Keratinocyte (primary cell): ENCODE measurements at places on chromosomes 4 and X.

DNA sequence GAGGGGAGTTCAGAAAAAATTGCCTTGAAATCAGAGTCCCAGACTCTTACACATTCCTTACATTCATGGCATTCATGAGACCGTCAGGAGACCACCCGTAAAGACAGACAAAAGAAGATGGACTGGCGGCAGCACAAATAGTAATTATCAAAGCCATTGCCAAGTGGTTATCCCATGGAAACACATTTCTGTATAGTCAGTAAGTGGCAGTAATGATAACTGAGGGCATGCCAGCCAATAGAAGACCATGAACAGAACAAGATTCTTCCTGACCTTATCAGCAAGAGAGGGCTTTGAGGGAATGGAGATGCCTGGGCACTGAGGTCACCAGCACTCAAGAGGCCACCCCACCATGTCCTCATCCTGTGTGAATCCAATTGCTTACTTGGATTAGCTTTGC lies 121.7 kb upstream of the HCCS start:
- no peak for DNase-seq

GRCh38 chr4:82890901-82891706 lies at the start of gene SEC31A:
Gene SEC31A, minus strand, starts transcription at chr4:82891153. Its CDS starts 9,217 bp downstream, at chr4:82881936.
- no peak for DNase-seq

DNA sequence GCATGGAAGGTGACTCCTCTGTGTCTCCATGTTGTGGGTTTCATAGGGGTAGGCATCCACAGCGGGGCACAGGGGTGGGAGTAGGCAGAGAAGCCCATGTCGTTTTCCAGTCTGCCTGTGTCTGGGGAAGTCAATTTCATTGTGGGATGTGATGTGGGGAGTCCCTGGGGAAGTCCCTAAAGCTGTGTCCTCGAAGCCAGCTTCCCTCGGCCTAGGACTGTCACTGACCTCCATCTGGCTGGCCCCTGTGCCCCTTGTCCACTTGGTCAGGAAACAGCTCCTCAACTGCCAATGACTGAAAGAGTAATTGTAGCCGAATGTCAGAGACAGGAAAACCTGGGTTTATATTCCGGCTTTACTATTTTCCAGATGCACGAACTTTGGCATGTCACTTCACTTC lies 109.6 kb downstream of the DRD5 start:
- no peak for DNase-seq

- DNase-seq: no peak
These were observed 75.5 kb downstream of the SHROOM2 start for GRCh38 chrX:9861711-9862110.

DNA sequence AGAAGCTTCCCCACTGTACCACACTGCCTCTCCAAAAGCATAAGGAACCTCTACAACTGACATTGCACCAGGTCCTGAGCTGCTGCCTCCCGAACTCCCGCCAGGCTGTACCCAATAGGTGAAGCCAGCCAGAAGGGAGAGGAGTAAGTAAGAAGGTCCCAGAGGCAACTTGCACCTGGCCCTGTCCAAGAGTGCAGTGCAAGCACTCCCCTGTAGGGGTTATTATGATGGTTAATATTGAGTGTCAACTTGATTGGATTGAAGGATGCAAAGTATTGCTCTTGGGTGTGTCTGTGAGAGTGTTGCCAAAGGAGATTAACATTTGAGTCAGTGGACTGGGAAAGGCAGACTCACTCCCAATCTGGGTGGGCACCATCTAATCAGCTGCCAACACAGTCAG lies 879.3 kb upstream of the SLIT2 start:
- DNase-seq: no peak

- DNase-seq: no peak
These were observed 479.5 kb downstream of the SPRY1 start for GRCh38 chr4:123876143-123876542.

- DNase-seq: no peak
These were observed 1779.0 kb downstream of the PCDH7 start for GRCh38 chr4:32499171-32499570.

DNA sequence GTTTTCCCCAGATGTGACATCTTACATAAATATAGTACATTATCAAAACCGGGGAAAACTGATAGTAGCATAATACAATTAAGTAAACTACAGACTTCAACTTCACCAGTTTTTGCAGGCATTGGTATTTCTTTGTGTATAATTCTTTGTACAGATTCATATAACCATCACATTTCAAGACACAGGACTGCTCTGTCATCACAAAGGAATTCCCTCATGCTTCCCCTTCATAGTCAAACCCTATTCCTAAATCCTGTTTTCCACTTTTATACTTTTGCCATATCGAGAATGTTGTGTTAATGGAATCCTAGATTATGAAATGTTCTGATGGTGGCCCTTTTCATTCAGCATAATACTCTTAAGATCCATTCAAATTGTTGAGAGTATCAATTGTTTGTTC lies 36.0 kb downstream of the STIM2 start:
- no peak for DNase-seq

DNA sequence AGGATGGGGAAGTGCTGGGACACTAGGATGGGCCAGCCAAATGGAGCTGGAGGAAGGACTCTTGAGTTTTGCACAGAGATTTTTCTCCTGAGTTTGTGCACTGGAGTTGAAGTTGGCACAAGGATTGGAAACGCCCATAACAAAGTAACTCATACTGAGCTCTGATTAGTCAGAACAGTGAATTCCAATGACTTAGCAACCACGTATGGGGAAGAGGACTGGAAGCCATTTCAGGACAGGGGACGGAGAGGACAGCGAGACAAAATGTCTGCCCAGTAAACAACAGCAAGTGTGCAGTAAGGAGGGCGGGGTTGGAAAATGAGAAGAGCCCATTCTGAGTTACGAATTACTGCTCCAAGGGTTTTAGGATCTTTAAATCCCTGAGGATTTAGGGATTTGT lies 5.9 kb downstream of the RIPPLY1 start:
- DNase-seq: no peak

- DNase-seq: no peak
These were observed 365.7 kb upstream of the MAD2L1 start for GRCh38 chr4:120432301-120432860.

DNA sequence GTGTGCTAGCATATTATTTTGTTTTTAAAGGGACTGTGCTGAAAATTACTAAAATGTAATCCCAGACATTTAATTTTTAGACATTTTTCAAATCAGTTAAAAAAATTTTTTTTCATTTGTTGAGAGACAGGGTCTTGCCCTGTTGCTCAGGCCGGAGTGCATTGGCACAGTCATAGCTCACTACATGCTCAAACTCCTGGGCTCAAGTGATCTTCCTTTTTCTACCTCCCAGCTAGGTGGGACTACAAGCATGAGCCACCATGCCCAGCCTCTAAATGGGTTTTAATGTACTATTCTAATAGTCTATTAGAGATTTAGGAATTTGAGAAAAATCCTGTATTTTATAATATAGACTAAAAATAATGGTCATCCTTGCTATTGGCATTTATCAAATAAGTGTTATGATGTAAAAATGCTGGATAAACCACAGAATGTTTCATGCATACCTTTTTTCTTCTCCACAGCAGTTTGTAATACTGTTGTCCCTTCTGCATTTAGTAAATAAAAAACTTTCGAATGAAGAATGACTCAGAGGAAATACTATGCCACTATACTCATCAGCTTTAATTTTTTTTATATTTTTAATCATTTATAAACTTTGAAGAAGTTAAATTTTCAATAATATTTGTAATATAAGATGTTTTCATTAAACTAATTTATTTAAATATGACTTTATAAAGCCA lies 29.9 kb downstream of the CPEB2 start:
- no peak for DNase-seq

DNA sequence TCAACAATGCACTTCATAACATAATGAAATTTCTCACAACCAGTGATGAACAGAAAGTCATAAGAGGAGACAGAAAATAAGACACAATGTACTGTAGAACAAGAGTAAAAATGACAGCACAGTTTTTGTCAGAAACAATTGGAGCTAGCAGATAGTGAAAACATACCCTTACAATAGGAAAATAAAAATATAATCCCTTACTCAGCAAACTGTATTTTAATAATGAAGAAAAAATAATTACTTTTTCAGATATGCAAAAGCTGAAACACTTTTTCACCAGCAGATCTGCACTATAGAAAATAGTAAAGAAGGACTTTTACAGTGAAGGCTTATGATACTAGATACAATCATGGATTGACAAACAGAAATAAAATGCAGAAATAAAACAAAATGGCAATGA lies 126.3 kb downstream of the TRAM1L1 start:
- no peak for DNase-seq

GRCh38 chrX:110671068-110671803 lies 124.4 kb downstream of the CHRDL1 start:
- no peak for DNase-seq

GRCh38 chrX:11533199-11533651 lies 132.5 kb downstream of the ARHGAP6 start:
- peak; percentile 55 for DNase-seq

GRCh38 chr4:183437452-183437851 lies 7.0 kb upstream of the CDKN2AIP start:
- no peak for DNase-seq

GRCh38 chr4:103324811-103325210 lies 126.7 kb upstream of the CENPE start:
- no peak for DNase-seq

DNA sequence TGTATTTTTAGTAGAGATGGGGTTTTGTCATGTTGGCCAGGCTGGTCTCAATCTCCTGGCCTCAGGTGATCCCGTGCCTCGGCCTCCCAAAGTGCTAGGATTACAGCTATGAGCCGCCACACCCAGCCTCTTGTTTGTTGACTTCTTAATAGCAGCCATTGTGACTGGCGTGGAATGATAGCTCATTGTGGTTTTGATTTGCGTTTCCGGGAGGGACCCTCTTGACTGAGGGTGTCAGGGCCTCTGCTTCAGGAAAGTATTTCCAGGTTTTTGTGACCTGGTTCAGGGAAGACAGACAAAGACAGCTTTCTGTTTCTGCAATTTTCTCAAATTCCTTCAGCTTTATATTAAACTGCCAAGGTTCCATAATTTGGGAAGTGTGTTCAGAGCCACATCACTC lies 15.1 kb downstream of the CSF2RA start:
- DNase-seq: no peak

DNA sequence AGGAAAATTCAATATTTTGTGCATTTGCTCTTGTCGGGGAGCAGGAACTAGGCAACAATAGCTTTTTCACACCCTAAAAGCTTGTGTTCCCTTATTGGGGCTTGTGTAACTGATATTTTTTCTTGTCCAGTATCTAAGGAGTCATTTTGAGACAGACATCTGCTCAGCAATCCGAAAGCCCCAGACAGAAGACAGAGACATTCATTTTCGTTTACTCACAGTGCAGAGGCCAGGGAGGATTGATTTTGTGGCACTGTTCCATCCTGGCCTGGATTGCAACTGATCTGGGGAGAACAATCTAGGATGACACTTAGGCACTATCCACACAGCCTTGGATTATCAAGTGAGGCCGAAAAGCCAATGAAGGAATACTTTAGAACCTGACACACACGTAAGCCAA lies 27.4 kb upstream of the PLAC1 start:
- DNase-seq: no peak

- DNase-seq: no peak
These were observed 235.2 kb downstream of the FRAS1 start for GRCh38 chr4:78292341-78292740.
